ENCODE measurements at places on chromosomes 1 and 21. TPM values are rescaled to one million over a fixed set of nuclear protein-coding genes. Genes with fewer than 3 reads are reported as not detected.

Gene NBPF10
- total RNA-seq = 1.4 TPM

Gene GPR52
- 0.41 TPM for total RNA-seq

Gene KCNN3
- total RNA-seq = 0.34 TPM

Gene TNFAIP8L2
- total RNA-seq = not detected

Gene CLEC20A
- not detected for total RNA-seq

Gene SLAMF6
- not detected for total RNA-seq

Gene SLC25A34
- 0.34 TPM for total RNA-seq

Data from kidney epithelial cell (primary cell).